ENCODE measurements at places on chromosomes 11 and 22.
A peak's percentile ranks its signal among the peaks of the same experiment; 100 is the strongest.

GRCh38 chr11:75260396-75261170 lies 20.0 kb downstream of the TPBGL start:
- DNase-seq = no peak

- no peak for DNase-seq
Measured at GRCh38 chr11:28243581-28243980, 135.4 kb downstream of the METTL15 start.

DNA sequence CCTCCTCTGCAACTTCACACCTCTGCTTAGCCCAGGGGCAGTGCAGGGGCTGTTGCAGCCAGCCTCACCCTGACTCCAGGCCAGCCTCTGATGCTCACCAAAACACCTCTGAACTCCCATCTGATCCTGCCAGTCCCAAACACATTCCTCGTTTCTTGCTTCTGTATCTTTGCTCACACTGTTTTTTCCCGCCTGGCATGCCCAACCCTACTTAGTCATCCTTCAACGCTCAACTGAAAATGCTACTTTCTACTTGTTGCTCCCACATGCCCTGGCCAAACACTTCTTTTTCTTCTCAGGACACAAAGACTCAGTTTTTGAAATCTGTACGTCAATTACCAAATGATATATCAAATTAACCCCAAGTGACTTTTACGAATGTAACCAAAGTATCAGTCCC lies 140.8 kb upstream of the ZBED5 start:
- no peak for DNase-seq

DNA sequence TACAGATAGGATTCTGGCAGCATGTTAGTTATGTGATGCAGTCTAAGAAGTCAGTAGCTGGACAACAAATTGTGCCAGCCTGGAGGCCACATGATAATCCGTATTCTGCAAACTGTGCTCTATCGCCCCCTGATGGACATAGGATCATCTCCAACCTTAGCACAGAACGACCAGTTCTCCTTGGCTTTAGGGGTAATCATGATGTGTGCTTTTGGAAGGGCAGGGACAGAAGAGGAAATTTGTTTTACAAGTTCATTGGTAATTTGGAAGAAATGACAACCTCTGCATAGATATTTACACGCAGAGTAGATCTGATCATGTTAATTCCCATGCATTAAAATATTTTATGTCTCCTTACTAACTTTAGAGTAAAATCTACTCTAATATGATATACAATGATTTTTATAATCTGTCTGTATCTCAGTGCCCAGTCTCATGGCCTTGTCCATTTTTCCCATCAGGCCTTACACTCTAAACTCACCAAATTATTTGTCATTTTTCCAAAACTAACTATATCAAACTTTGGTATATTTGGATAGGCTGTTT lies 12.1 kb downstream of the OR10D3 start:
- DNase-seq = peak; percentile 64

- no peak for DNase-seq
Measured at GRCh38 chr11:17388609-17389210, at the start of gene KCNJ11. Gene KCNJ11, minus strand, starts transcription at chr11:17388659. Its CDS starts 568 bp downstream, at chr11:17388091.

- DNase-seq = no peak
Measured at GRCh38 chr11:128291007-128291406, 296.4 kb downstream of the ETS1 start.

DNA sequence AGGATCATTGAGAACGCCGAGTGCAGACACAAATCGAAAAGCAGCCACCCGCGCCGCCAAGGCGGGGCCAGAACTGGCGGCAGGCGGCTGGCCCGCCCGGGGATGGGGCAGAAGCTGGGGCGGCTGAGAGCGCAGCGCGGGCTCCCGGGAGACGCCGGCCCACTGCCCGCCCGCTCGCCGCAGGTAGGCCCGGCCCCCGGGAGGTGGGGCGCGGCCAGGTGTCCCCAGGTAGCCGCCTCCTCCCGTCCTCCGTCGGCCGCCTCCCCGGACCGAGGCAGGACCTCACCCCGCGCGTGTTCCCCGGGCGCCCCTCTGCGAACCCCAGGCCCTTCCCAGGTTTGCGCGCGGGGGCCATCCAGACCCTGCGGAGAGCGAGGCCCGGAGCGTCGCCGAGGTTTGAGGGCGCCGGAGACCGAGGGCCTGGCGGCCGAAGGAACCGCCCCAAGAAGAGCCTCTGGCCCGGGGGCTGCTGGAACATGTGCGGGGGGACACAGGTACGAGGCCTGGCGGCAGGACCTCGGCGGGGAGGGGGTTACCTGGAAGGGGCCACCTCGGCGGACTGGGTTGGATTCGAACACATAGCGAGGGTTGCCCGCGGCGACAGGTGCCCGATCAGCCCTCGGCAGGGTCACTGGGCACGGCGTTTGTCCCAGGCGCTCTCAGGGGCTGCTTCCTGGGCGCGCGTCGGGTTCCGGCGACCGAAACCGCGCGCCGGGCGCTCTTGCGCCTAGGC lies at the start of gene PRRG4:
PRRG4 (plus strand) TSS at position 248 of the 733 bp plus-strand sequence. CDS start 603 bp downstream, outside the sequence.
- peak; percentile 52 for DNase-seq

DNA sequence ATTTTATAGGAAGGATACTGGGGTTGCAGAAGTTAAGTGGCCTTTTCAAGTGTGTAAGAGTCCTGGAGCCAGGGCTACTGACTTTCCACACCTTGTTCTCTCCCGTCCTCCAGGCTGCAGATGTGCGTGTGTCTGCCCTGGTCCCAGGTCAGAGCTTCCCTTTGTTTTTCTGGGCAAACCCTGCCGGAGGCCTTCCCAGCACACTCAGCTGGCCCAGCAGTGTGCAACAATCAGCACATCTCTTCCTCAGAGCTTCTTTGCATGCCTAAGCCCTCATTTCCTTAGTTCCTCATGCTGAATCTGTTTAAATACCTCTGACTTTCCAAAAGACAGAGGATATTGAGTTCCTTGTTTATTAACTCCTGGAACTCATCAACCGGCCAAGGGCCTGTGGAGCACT lies 80.6 kb downstream of the KCNJ1 start:
- no peak for DNase-seq

DNA sequence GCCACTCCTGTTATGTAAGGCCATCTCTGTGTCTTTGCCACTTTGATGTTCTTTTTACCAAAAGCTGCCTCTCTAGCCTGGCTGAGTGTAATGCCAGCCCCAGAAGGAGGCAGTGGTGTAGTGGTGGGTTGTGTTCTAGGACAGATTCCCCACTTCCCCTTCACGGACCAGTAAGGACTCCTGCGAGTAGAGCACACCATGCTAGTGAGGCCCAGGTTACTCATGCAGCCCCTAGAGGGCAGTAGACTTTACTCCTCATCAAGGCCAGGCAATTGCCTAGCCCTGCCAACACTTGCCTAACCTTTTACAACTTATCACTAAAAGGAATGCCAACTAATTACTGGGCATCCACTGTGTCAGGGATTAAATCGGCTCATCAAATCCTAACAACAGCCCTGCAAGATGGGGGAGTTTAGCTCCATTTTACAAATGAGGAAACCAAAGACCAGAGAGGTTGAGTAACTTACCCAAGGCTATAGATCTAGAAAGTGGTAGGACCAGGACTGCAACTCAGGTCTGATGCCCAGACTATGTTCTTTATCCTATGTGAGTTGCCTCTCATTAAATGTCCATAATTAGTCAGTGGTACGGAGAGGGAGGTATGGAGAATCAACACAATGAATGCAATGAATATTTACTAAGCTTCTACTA lies 75.3 kb downstream of the APIP start:
- DNase-seq = peak; percentile 21

GRCh38 chr11:71895961-71896360 lies 17.7 kb downstream of the DEFB131B start:
- DNase-seq = no peak

DNA sequence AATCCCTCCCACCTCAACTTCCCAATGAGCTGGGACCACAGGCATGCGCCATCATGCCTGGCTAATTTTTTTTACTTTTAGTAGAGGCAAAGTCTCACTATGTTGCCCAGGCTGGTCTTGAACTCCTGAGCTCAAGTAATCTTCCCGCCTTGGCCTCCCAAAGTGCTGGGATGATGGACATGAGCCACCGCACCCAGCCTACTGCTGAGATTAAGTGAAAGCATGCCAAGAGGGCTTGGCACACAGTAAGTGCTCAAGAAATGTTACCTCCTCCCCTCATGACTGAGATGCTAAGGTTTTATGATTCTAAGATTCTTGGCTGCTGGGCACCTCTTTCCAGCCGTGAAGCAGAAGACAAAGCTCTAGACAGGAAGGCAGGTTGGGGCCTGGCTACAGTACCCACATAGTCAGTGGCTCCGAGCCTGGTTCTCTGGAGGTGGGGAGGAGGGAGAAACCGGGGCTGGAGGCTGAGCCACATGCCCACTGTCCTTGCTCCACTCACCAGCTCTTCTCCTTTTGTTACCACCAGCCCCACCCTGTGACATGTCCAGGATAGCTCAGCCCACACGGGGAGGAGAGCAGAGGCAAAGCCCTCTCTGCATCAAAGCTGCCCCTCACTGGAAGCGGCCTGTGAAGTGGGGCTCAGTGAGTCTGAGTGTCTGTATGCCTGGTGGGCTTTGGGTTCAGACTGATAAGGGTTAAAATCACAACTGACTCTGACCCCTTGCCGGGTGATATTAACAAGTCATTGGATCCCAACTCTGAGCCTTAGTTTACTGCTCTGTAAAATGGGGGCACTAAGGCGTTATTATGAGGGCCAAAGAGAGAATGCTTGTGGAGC lies 12.9 kb downstream of the ARHGEF17 start:
- DNase-seq = no peak

DNA sequence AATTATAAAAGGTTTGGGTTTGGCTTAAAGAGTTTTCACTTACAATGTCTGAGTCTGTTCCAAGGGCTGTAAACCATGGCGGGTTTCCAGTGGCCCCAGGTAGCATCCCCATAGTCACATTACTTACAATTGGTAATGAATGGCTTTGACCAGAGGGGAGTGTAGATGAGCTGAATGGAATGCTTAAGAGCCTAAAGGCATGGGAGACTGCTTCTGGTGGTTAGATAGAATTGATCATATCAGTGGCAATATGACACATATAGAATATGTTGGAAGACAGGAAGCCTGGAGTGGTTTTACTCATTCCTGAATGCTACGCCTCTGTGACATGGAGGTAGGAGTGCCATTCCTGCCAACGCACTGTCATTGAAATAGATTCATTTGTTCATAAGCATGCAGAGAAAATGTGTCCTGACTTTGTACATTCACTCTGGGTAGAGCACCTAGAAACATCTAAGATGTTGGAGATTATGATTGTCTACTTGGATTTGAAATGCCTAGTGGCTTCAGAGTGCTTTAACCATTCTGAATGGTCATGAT lies 183.3 kb downstream of the BLID start:
- no peak for DNase-seq

GRCh38 chr11:11586465-11586864 lies 35.3 kb downstream of the GALNT18 start:
- DNase-seq = no peak

- no peak for DNase-seq
Measured at GRCh38 chr11:1667121-1667850, 29.7 kb upstream of the KRTAP5-6 start.

- no peak for DNase-seq
Measured at GRCh38 chr11:73248526-73249185, 23.5 kb upstream of the P2RY6 start.

- DNase-seq = peak; percentile 10
Measured at GRCh38 chr11:44899959-44900358, 50.7 kb downstream of the TP53I11 start.

- DNase-seq = no peak
Measured at GRCh38 chr11:12258451-12258850, 118.9 kb upstream of the PARVA start.

GRCh38 chr11:16815047-16815767 lies 76.8 kb downstream of the C11orf58 start:
- DNase-seq = no peak

DNA sequence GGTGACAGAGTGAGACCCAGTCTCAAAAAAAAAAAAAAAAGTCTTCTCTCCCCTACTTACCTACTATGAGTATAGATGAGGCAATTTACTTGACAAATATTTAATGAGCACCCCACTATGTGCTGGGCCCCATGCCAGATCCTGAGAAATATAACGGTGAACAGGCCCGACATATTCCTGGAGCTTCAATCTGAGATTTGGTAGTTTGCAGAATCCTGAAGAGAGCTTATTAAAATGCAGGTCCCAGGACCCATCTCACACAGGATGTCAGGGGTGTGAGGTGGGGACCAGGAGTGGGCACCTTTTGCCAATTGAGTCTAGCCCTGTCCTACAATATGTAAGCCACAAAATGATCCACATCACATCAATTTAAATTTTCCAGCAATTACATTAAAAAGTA lies 44.0 kb downstream of the KCNJ4 start:
- no peak for DNase-seq

GRCh38 chr22:35834061-35834460 lies 116.4 kb downstream of the APOL5 start:
- DNase-seq = no peak

DNA sequence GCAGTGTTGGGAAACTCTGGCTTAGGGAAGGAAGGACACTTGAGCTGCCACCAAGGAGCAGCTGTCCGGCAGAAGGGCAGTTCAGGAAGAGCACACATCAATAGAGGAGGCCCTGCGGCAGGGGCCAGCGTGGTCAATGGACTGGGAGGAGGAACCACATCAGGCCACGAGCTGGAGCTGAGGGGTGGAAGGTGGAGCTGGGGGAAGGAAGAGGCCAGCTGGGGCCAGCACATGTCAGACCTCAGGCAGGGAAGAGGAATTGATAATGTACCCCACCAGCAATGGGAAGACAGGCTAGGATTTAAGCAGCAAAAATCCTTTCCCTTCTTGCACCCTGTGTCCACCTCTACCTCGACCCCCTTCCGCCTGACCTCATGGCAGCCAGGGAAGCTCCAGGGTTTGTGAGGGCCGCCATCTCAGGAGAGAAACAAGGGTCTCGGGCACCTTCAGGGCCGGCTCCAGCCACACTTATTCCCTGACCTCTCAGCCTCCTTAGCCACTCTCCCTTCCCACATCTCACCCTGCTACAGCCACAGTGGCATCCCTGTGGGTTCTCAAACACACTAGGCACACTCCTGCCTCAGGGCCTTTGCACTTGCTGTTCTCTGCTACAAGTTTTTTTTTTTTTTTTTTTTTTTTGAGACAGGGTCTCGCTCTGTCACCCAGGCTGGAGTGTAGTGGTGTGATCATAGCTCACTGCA lies 157.8 kb upstream of the GRK3 start:
- DNase-seq = no peak

DNA sequence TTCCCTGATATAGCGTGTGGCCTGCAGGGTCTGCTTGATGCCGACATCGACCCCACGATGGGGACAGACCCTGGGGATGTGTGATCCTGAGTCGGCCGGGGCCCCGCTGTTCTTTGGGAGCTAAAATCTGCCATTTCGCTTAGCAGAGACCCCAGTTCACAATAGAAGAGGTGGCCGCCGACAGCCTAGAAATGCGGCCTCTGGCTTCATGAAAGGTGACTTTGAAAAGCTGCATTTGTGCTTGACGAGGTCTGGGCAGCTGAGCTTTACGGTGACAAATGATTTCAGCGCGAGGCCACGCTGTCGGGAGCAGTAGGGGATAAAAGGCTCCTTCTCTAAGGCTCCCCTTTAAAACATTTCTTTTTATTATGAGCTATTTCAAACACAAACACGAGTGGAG lies 71.7 kb downstream of the RPS6KA4 start:
- no peak for DNase-seq

DNA sequence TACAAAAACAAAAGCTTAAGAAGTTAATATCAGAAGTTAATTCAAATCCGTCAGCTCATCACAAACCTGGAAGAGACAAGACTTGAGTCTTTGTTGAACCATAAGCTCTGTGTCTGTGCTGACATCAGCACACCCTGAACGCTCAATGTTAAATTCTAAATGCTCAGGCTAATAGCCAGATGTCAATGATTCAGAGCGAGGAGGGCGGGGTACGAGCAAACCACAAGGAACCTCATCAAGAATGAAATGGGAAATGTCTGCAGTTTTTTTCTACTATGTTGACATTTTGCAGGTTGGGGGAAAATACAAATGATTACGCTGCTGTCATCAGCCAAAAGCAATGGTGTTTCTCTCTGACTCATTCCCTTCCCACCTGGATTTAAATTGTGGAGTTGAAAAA lies 1057.2 kb downstream of the NTM start:
- no peak for DNase-seq

- no peak for DNase-seq
Measured at GRCh38 chr22:37663521-37664140, 5.1 kb downstream of the PDXP start.
